ENCODE measurements at places on chromosomes 3 and 15. TPM values are rescaled to one million over a fixed set of nuclear protein-coding genes. Genes with fewer than 3 reads are reported as not detected.

MST1 gene
- 6.5 TPM for total RNA-seq

REC114 gene
- total RNA-seq = not detected

EDC3 gene
- 21.5 TPM for total RNA-seq

GPR27 gene
- 0.28 TPM for total RNA-seq

LRTM1 gene
- total RNA-seq = not detected

FBXW12 gene
- total RNA-seq = 0.28 TPM

CHCHD4 gene
- total RNA-seq = 21.3 TPM

All from regular cardiac myocyte (primary cell).